ENCODE measurements at places on chromosomes 2 and 18. TPM values are rescaled to one million over a fixed set of nuclear protein-coding genes. Genes with fewer than 3 reads are reported as not detected.

- no peak for DNase-seq
Observed at GRCh38 chr18:61774846-61775245, 118.0 kb downstream of the RNF152 start.

- DNase-seq: peak; percentile 70
Observed at GRCh38 chr2:235493775-235494715, at the start of gene AGAP1. Gene AGAP1 (plus strand): TSS chr2:235494043.

- no peak for DNase-seq
Observed at GRCh38 chr2:218381916-218382366, at the start of gene SLC11A1. Gene SLC11A1 (plus strand): TSS chr2:218382273. CDS start chr2:218382369, 96 bp downstream.

GRCh38 chr2:218331745-218332144 lies 24.9 kb upstream of the CATIP start:
- no peak for DNase-seq

Gene HOXD11
- total RNA-seq: not detected

Gene ANKRD30B
- total RNA-seq: 0.20 TPM

Data from skin of body (tissue), 3 donors.